ENCODE measurements at places on chromosomes 6 and 20. TPM values are rescaled to one million over a fixed set of nuclear protein-coding genes. Genes with fewer than 3 reads are reported as not detected.

- H3K27me3 ChIP-seq: no peaks in the 10 kb centered on the region
- no peak overlapping the region for H3K4me3 ChIP-seq
- no peak overlapping the region for H3K27ac ChIP-seq
- no peak for DNase-seq
- H3K4me1 ChIP-seq: no peaks in the 10 kb centered on the region
Observed at GRCh38 chr6:21537637-21538036, 55.9 kb upstream of the SOX4 start.

DNA sequence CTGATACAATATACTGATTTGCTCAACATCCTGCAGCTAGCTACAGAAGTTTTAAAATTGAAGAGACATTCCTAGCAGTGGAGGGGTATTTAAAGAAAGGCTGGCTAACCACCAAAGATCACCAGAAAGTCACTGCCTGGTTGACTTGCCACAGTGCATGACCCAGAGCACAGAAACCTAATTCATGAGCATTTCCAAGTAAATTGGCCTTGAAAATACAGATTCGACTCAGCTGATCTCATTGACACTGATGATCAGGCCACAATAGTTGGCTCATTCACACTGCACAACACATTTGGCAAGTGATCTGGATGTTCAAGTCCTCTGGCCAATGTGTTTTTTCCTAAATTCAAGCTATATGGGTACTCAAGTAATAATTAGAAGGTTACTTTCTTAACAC lies 13.3 kb upstream of the TDRD6 start:
- H3K4me3 ChIP-seq: no peak overlapping the region
- DNase-seq: no peak
- H3K4me1 ChIP-seq: no peaks in the 10 kb centered on the region
- H3K27me3 ChIP-seq: no peaks in the 10 kb centered on the region

- peaks cover 4% of the 10 kb centered on the region for H3K36me3 ChIP-seq
- no peak for DNase-seq
- no peaks in the 10 kb centered on the region for H3K27me3 ChIP-seq
- peak overlapping the region; percentile 90 for H3K4me3 ChIP-seq
- H3K4me1 ChIP-seq: no peaks in the 10 kb centered on the region
Observed at GRCh38 chr20:36606158-36607066, 833 bp downstream of the RAB5IF start.

Gene MUCL3
- polyA plus RNA-seq: not detected

- no peaks in the 10 kb centered on the region for H3K4me1 ChIP-seq
- H3K27ac ChIP-seq: no peak overlapping the region
- no peak for DNase-seq
Observed at GRCh38 chr6:150723345-150723658, 123.6 kb downstream of the PLEKHG1 start.

GRCh38 chr6:54698974-54699373 lies 147.6 kb upstream of the FAM83B start:
- no peaks in the 10 kb centered on the region for H3K4me1 ChIP-seq
- H3K4me3 ChIP-seq: no peak overlapping the region
- no peak for DNase-seq
- H3K36me3 ChIP-seq: no peaks in the 10 kb centered on the region
- H3K27me3 ChIP-seq: no peaks in the 10 kb centered on the region
- H3K27ac ChIP-seq: no peak overlapping the region

GRCh38 chr6:159953091-159953601 lies 15.7 kb upstream of the IGF2R start:
- DNase-seq: peak; percentile 58
- H3K27ac ChIP-seq: no peak overlapping the region
- no peaks in the 10 kb centered on the region for H3K36me3 ChIP-seq
- H3K27me3 ChIP-seq: no peaks in the 10 kb centered on the region
- peaks cover 7% of the 10 kb centered on the region for H3K4me1 ChIP-seq
- no peak overlapping the region for H3K4me3 ChIP-seq

Gene RAET1E
- 3.1 TPM for polyA plus RNA-seq

Gene CAGE1
- polyA plus RNA-seq: not detected

- no peak overlapping the region for H3K4me3 ChIP-seq
- no peak for DNase-seq
- H3K27me3 ChIP-seq: no peaks in the 10 kb centered on the region
Observed at GRCh38 chr6:110708295-110708950, 106.8 kb downstream of the CDK19 start.

Gene BPIFB1
- not detected for polyA plus RNA-seq

GRCh38 chr6:27800731-27801373 lies 111.3 kb downstream of the OR2B2 start:
- no peak overlapping the region for H3K4me3 ChIP-seq
- no peaks in the 10 kb centered on the region for H3K36me3 ChIP-seq
- H3K27me3 ChIP-seq: no peaks in the 10 kb centered on the region
- no peak overlapping the region for H3K27ac ChIP-seq

- H3K36me3 ChIP-seq: no peaks in the 10 kb centered on the region
- H3K4me3 ChIP-seq: no peak overlapping the region
- no peaks in the 10 kb centered on the region for H3K4me1 ChIP-seq
- H3K27ac ChIP-seq: no peak overlapping the region
Observed at GRCh38 chr6:89050155-89050554, 30.4 kb upstream of the PNRC1 start.

DNA sequence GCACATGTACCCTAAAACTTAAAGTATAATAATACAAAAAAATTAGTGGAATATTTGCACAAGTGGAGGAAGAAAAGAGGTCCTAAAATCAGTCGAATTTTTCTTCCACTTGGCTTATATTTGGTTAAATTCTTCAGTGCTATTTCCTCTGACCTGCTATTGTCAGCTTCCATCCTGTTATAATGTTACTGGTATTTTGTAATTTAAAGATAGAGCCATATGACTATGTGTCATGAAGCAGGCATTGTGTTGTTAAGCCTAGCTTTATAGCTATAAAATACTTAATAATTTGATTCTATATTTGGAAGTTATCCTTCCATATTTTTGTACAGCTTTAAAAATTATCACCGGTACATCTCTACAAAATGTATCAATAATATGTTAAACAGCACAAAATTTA lies 455.9 kb upstream of the MARCKS start:
- H3K4me3 ChIP-seq: no peak overlapping the region
- no peak overlapping the region for H3K27ac ChIP-seq
- no peaks in the 10 kb centered on the region for H3K36me3 ChIP-seq
- no peak for DNase-seq

Gene SGK2
- polyA plus RNA-seq: 95.1 TPM

GRCh38 chr6:144619966-144620365 lies 334.8 kb downstream of the UTRN start:
- H3K36me3 ChIP-seq: no peaks in the 10 kb centered on the region
- no peaks in the 10 kb centered on the region for H3K4me1 ChIP-seq
- no peaks in the 10 kb centered on the region for H3K27me3 ChIP-seq
- no peak overlapping the region for H3K4me3 ChIP-seq

GRCh38 chr20:5364997-5365597 lies 48.3 kb upstream of the PROKR2 start:
- H3K4me1 ChIP-seq: no peaks in the 10 kb centered on the region
- no peak for DNase-seq
- H3K27ac ChIP-seq: no peak overlapping the region

Gene FLRT3
- polyA plus RNA-seq: 14.2 TPM

DNA sequence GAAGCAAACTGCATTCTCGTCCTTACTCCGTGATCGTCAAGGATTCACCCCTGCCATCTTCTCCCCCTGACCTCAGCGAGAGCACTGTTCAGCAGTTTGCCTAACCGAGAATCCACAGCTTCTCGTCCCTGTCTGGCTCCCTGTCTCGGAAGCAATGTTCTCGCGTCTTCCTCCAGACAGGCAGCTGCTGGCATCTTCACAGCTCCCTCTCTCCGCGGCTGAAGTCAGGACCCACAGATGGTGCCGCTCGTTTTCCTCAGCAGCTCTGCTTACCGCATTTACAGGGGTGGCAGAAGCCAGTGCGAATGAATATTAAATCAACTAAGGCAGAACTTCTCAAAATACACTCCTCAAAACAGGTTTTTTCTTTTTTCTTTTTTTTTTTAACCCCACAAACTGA lies 18.9 kb upstream of the SLC22A2 start:
- H3K27me3 ChIP-seq: no peaks in the 10 kb centered on the region
- H3K36me3 ChIP-seq: no peaks in the 10 kb centered on the region
- no peak overlapping the region for H3K4me3 ChIP-seq
- peaks cover under 1% of the 10 kb centered on the region for H3K4me1 ChIP-seq

Gene ARMC2
- polyA plus RNA-seq: 1.9 TPM

Gene ZNF318
- polyA plus RNA-seq: 5.5 TPM

GRCh38 chr6:133674661-133675060 lies 214.3 kb upstream of the TCF21 start:
- no peaks in the 10 kb centered on the region for H3K27me3 ChIP-seq
- H3K27ac ChIP-seq: no peak overlapping the region
- no peaks in the 10 kb centered on the region for H3K36me3 ChIP-seq
- no peaks in the 10 kb centered on the region for H3K4me1 ChIP-seq

Gene ESF1
- 4.9 TPM for polyA plus RNA-seq

GRCh38 chr6:18028332-18028731 lies 40.9 kb upstream of the KIF13A start:
- H3K36me3 ChIP-seq: no peaks in the 10 kb centered on the region
- no peaks in the 10 kb centered on the region for H3K4me1 ChIP-seq
- no peaks in the 10 kb centered on the region for H3K27me3 ChIP-seq
- H3K4me3 ChIP-seq: no peak overlapping the region
- no peak for DNase-seq

- DNase-seq: no peak
- H3K36me3 ChIP-seq: no peaks in the 10 kb centered on the region
- H3K4me1 ChIP-seq: no peaks in the 10 kb centered on the region
- no peaks in the 10 kb centered on the region for H3K27me3 ChIP-seq
- no peak overlapping the region for H3K4me3 ChIP-seq
Observed at GRCh38 chr6:108960601-108961000, 112.4 kb downstream of the ARMC2 start.

DNA sequence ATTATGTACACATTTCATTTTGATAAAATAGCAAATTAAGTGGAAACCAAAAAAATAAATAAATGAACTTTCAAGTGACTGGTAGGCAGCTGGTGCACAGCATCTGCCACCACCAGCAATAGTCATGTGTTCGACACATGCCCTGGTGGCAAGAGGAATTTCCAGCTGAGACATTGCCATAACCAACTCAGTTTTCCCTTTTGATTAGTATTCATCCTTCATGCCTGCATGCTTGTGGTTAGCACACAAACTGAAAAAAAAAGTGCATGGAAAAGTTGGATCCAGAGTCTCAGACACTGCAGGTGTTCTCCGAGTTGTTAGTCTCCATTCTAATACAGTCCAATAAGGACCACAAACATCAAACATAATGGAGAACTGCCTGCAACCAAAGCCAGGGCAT lies 156.0 kb upstream of the SOX4 start:
- no peak overlapping the region for H3K27ac ChIP-seq
- H3K4me1 ChIP-seq: no peaks in the 10 kb centered on the region
- H3K4me3 ChIP-seq: no peak overlapping the region
- no peaks in the 10 kb centered on the region for H3K27me3 ChIP-seq

DNA sequence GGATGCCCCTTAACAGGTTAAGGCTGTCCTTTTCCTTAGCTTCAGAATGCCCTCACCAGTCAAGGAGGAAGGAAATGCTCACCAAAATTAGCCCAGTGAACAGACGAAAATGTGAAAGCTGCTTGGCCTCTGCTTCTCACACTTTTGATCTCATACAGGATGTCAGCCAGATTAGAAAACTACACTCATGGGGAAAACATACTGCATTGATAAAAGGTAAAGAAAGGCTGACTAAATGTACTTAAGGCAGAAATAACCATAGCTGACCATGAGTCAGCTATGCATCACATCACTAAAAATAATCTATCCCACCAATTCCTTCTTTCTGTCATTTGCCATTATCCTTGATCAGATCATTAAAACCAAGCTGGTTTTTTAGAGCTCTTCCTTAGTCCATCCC lies 198.4 kb upstream of the TENT5A start:
- no peak for DNase-seq
- no peak overlapping the region for H3K4me3 ChIP-seq
- H3K27ac ChIP-seq: no peak overlapping the region
- no peaks in the 10 kb centered on the region for H3K36me3 ChIP-seq
- H3K27me3 ChIP-seq: no peaks in the 10 kb centered on the region
- no peaks in the 10 kb centered on the region for H3K4me1 ChIP-seq

Gene PTCHD4
- 0.24 TPM for polyA plus RNA-seq

Gene OPN5
- polyA plus RNA-seq: not detected

DNA sequence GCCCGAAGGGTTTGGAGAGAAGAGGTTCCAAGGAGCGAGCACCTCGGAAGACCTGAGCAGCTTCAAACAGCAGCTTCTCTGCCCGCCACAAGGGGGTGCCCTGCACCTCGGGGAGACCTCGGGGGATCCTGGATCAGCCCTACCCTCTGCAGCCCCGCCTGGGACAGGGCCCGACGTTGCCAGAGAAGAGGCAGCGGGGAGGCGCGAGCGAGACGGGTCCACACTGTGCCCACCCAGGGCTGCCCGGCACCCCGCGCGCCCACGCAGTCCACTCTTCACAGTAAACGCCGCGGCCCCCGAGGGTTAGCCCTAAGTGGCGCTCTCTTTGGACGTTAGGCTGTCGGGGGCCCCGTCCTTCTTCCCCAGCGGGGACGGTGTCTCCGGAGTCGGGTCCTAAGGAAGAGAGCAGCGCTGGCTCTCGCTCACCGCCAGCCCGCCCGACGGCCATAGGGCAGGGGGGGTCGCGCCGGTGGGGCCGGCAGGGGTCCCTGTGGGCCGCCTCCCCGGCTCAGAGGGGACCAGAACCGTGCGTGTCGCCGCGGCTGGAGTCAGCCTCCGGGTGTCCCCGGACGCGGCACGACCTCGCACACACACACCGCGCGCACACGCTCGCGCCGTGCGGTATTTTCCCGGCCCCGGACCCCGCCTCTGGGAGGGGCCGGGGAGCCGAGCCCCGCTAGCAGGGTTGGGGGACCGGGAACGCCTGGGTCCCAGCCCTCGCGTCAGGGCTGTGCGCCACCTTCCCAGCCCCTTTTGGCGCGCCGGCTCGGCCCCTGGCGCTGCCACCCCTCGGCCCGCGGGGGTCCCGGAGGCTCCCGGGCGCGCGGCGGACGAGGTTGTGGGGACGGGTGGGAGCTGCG lies 929 bp downstream of the CDH22 start:
- H3K4me1 ChIP-seq: no peaks in the 10 kb centered on the region
- H3K4me3 ChIP-seq: no peak overlapping the region
- H3K27ac ChIP-seq: no peak overlapping the region
- H3K27me3 ChIP-seq: peaks cover 55% of the 10 kb centered on the region
- H3K36me3 ChIP-seq: no peaks in the 10 kb centered on the region

DNA sequence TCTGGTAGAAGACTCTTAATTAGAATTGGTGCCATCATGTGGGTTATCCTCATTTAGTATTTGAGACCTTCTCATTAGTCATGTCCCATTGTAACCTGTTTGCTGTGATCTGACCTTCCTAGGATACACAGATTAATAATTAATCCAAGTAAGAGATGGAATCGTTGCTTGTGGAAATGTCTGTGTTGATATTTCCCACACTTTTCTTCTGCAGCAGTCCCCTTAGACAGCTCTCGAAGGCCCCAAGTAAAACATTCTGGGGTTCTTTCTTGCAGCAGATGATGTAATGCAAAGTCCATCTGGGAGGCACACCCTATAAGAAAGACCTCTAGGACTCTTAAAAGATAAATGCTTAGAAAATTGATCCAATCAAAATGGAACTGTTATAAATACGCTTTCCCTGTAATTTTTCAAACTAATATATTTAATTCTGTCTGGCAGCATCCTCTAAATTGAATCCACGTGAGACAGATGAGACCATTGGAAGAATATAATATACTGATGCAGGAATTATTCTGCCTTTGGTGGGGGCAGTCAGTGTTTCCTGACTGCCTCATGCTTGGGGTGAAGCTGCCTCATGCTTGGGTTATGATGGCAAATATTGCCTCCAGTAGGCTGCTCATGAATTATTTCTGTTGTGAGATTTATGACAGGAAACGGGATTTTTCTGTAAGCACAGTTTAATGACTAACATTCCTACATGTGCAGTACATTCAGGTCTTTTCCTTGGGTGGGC lies 54.5 kb upstream of the ARMC2 start:
- H3K4me1 ChIP-seq: peaks cover 16% of the 10 kb centered on the region
- no peaks in the 10 kb centered on the region for H3K27me3 ChIP-seq
- no peak for DNase-seq
- H3K27ac ChIP-seq: no peak overlapping the region
- H3K4me3 ChIP-seq: no peak overlapping the region

Gene AIF1
- polyA plus RNA-seq: 121 TPM

Gene DNAH8
- not detected for polyA plus RNA-seq

Measured in kidney (tissue), 22 donors.